Effector memory CD8-positive, alpha-beta T cell (primary cell): ENCODE measurements at places on chromosomes 7 and 10.

DNA sequence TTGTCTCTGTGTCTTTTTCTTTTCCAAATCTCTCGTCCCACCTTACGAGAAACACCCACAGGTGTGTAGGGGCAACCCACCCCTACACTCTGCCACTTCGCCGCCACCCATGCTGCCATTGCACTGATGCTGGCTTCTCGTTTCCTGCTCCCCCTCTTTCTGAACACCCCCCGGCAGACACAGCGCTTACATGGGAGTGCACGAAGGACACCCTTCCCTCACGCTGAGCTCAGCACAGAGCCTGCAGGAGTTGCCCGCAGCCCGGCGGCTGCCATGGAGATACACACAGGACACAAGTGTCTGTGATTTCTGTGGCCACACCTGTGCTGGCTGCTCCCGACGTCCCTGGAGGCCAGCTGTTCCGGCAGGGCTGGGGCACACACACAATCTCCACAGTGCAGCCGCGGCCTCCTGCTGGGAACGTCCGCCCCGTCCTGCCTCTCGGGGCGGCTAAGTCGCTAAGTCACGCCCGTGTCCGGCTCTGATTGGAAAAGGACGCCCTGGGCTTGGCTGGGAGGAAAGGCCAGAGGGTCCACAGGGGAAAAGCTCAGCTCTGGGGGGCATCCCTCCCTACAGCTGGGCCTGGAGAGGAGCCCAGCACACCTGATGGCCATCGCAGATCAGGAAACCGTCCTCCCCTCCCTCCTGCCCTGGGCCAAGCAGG lies 349.8 kb downstream of the PTPRN2 start:
- DNase-seq, result no peak

GRCh38 chr7:16804674-16805439 lies at the start of gene AGR2:
AGR2 (minus strand) TSS chr7:16804999; CDS start chr7:16801796, 3,203 bp downstream.
- no peak for DNase-seq

DNA sequence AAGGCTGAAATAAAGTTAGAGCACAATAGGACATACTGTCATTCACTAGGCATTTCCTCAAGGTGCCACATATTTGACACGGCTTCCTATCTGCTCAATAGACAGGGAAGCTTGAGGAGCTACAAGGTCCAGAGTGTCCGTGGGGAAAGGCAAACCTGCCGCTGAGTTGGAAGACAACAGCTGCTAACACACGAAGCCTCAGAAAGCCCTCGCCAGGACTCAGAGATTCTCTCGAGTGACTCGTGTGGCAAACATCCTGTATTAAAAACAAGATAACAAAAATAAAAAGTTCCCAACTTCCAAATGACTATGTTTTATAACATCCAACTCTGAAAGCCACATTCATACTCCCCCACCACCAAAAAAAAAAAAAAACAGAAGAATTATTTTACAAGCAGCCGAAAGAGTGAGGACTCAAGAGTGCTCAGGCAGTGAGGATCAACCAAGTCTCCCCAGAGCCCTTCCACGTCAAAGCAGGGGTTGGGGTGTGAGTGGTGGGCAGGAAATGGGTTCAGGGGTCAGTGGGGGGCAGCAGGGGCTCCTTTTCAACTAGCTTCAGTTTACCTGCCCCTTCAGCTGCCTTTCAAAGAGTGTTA lies 67.6 kb downstream of the STK17A start:
- no peak for DNase-seq

DNA sequence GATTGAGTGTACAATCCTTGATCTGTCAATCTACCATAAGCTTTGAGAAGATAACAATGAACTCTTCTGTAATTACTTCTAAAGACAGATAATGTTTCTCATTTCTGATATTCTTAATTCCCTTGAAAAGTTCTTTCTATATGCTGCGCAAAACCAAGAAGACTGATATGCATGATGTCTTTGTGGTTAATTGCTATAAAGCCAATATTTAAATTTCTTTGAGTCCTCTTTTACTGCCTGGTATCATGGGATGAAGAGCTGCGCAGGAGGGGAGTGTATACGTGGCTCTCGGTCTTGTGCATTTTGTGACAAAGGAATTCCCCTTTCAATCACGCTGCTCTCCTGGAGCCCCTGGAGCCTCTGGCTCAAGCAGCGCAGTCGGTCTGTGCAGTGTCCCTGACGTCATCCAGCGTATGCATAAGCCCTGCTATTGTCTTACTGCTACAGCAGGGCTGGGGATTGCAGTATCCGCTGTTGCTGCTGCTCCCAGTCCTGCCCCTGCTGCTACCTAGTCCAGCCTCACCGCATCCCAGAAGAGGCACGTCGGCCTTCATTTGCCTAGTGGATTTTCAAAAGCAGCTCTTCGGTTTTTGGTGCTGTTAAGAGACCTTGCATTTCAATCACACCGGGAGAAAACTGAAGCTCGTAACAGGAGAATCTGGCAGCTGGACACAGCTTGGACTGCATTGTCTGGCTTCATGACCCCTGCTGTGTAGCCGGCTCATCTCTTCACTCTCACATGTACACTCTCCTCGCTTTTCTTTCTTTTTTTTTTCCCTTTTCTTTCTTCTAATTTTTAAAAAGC lies 66.7 kb downstream of the ST7 start:
- no peak for DNase-seq

DNA sequence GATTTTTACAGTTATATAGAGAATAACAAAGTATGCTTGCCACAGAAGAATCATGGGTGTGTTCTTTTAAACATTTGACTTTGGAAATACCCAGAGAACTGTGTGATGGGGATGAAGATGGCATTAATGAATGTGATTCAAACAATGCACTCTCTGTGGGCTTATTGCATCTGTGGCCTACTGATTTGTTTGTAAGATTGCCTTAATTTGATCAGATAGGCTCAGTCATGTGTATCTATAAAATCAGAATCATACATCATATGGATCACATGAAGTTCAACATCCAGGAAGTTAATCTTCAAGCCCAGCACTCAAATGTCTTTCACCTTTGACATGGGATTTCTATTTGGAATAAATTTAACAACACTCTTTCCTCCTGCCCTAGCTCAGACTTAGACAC lies 410.9 kb downstream of the SUGCT start:
- DNase-seq, result no peak

- DNase-seq, result no peak
Observed at GRCh38 chr7:128033246-128033645, 2.0 kb upstream of the LRRC4 start.
